Melanocyte of skin (primary cell): ENCODE measurements at places on chromosomes 2 and 18. TPM values are rescaled to one million over a fixed set of nuclear protein-coding genes. Genes with fewer than 3 reads are reported as not detected.

PIEZO2 gene
- total RNA-seq = not detected in 2 replicates

CHST10 gene
- 14.1 and 14.2 TPM in 2 replicates for total RNA-seq

ALPP gene
- not detected in 2 replicates for total RNA-seq

C2orf92 gene
- total RNA-seq = 1.9 and 2.7 TPM in 2 replicates

APCDD1 gene
- total RNA-seq = 0.34 and 3.6 TPM in 2 replicates

SLC4A5 gene
- 1.00 and 1.7 TPM in 2 replicates for total RNA-seq

C1GALT1C1L gene
- total RNA-seq = under 0.01 and 1.5 TPM in 2 replicates

AGAP1 gene
- 13.7 and 15.7 TPM in 2 replicates for total RNA-seq

CEP68 gene
- total RNA-seq = 9.1 and 9.7 TPM in 2 replicates

DHRS9 gene
- total RNA-seq = not detected in 2 replicates

STPG4 gene
- total RNA-seq = 0.31 and 0.33 TPM in 2 replicates

SP140 gene
- total RNA-seq = under 0.01 TPM in 1 of 2 replicates, not detected in the other

UGT1A3 gene
- total RNA-seq = not detected in 2 replicates

RNF181 gene
- 159 and 162 TPM in 2 replicates for total RNA-seq

POTEF gene
- total RNA-seq = not detected in 2 replicates

SERPINB12 gene
- not detected in 2 replicates for total RNA-seq

LAMA3 gene
- under 0.01 and 0.31 TPM in 2 replicates for total RNA-seq

CTAGE1 gene
- not detected in 2 replicates for total RNA-seq

ADAM17 gene
- total RNA-seq = 29.9 and 32.6 TPM in 2 replicates

KCNE4 gene
- 4.8 and 17.8 TPM in 2 replicates for total RNA-seq

TCF4 gene
- total RNA-seq = 10.6 and 24.3 TPM in 2 replicates

ATP6V1B1 gene
- total RNA-seq = 0.33 and 1.1 TPM in 2 replicates

MALL gene
- 2.4 and 4.7 TPM in 2 replicates for total RNA-seq

HNMT gene
- 62.3 and 62.6 TPM in 2 replicates for total RNA-seq

UPP2 gene
- total RNA-seq = not detected in 2 replicates

LRRC30 gene
- total RNA-seq = not detected in 2 replicates

MYO1B gene
- 143 and 149 TPM in 2 replicates for total RNA-seq

ZNF804A gene
- not detected in 2 replicates for total RNA-seq

CYRIA gene
- under 0.01 TPM in 1 of 2 replicates, not detected in the other for total RNA-seq

TNFAIP6 gene
- total RNA-seq = 6.6 and 12.7 TPM in 2 replicates

DES gene
- 0.31 TPM in 1 of 2 replicates, not detected in the other for total RNA-seq

REG1B gene
- total RNA-seq = not detected in 2 replicates

LYPD1 gene
- 122 and 204 TPM in 2 replicates for total RNA-seq

ALKAL2 gene
- not detected in 2 replicates for total RNA-seq

TEX44 gene
- not detected in 2 replicates for total RNA-seq

CHRND gene
- total RNA-seq = not detected in 2 replicates

TRIM43 gene
- total RNA-seq = not detected in 2 replicates

KATNAL2 gene
- total RNA-seq = 2.1 and 4.0 TPM in 2 replicates

OTOS gene
- not detected in 2 replicates for total RNA-seq

G6PC2 gene
- total RNA-seq = not detected in 2 replicates
